ENCODE measurements at places on chromosomes 3 and 15.

- DNase-seq = no peak
Measured at GRCh38 chr3:141440942-141441341, 45.9 kb upstream of the RASA2 start.

DNA sequence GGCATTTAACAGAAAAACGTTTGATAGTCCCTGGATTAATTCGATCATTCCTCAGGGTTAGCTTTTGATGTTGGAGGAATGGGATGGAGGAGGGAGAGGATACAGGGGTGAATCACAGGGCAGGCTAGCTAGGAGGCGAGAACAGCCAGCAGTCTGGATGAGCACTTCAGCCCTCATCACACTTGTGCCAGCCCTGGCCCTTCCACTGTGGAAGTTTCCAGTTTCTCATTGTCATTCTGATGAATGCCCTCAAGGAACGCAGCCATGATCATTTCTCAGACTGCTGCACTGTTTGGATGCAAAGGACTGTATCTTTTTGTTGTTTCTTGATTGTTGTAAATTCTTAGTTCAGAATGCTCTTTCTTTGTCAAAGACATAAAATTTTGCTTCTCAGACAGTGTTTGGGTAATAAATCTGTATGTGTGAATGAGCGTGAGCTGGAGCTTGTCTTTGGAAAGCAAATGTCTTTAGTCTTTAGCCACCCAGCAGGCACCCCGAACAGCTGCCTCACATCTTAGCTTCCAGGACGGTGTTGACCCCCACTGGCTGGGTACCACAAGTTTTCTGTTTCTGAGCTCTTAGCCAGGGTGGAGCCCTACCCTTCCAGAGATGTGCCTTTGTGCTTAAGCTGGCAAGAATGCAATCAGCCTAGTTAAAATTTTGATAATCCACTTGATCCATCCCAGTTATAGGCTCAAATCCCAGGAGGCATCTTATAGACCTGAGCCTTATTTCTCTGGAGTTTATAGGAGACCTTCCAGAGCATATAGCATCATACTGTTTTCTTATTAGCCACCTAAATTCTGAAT is 121.1 kb downstream of the PDCD6IP start:
- DNase-seq = no peak

DNA sequence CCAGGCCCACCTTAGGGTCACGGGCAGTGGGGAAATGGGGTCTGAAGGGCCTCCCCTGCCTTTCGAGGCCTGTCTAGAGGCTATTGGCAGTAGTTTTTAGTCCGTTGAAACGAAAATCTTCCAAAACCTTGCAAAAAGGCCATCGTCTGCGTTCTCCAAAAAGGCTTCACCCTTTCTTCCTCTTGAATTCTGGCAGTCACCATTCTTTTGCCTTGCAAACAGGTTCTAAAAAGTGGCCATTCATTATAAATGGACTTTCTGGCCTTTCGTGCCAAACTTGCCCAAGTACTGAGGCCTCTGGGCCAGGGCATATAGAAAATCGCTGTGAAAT is 367 bp upstream of the TARS3 start:
- DNase-seq = no peak

- no peak for DNase-seq
Measured at GRCh38 chr3:33426068-33426467, 14.1 kb downstream of the UBP1 start.

DNA sequence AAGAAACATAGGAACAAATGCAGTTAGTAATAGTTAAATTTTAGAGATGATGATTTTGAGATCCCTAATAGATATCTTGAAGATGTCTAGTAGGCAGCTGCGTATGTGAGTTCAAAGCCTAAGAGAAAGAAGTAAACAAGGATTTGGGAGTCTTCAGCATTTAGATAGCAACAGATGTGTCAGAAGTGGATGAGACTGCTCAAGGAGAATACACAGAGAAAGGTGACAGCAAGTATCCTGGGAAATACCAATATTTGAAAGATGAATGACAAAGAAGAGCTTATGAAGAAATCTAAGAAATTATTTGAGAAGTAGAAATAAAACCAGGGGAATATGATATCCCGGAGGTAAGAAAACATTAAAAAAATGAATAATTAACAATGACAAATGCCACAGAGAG is 130.9 kb downstream of the PCCB start:
- DNase-seq = no peak

GRCh38 chr3:16395212-16395611 is 118.3 kb downstream of the RFTN1 start:
- DNase-seq = no peak

- DNase-seq = no peak
Measured at GRCh38 chr15:93049914-93050578, 39.0 kb downstream of the RGMA start.

DNA sequence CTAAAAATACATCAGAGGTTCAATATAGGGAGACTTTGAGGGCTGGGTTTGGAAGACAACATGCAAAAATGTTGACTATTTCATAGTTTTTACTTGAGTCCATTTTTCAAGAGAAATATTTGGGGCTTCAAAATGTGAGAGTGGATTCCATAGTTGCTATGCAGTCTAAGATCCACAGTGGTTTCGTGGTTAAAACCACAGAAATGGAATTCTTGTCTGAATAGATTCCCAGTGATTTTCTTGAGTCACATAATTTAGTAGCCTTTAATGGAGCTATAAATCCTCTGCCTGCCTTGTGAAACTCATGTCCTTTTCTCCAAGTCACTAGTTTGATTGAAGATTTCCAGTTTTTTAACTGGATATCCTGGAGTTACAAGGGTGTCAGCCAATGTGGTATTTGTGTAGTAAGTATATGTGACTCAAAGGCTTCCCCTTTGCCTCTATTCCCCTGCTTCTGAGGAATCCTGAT is 94.7 kb upstream of the RBMS3 start:
- DNase-seq = no peak

GRCh38 chr3:48634661-48635221 is 520 bp downstream of the SLC26A6 start:
- DNase-seq = no peak

DNA sequence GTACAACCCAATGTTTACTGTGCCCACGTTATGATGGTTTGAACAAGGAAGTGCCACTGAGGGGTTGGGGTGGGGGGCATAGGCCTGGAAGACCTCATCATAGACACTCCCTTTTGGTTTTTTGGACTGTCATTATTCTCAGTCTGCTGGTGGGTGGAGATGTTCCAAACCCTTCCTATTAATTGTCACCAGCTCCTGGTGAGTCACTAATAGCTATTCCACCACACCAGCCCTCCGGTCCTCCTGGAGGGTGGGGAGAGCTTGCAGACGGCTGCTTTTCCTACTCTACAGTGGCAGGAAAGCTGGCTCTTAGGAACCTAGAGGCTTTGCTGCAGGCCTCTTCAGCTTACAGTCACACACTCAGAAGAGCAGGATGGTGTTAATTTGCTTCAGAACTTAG is 9.0 kb upstream of the COPG1 start:
- DNase-seq = no peak

DNA sequence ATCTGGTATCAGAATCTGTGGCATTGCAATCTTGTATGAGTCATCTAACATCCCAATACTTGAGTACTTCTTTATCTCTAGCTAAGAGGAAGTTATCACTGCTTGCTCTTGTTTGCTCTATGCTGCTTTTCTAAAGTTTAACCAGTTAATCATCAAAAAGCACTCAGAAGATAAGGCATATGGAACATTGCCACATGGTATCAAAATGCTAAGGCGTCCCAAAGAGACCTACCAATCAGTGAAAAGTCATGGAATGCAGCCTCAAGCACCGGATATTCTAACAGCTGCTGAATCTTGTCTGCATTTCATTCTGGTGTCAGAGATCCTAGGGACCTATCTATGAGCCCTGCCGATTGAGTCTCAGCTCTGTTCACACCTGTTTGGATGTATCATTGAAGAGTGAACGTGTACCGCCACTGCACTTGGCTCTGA is 192.8 kb downstream of the ARPP21 start:
- DNase-seq = no peak

- DNase-seq = no peak
Measured at GRCh38 chr3:128402998-128403397, 63.7 kb downstream of the DNAJB8 start.

DNA sequence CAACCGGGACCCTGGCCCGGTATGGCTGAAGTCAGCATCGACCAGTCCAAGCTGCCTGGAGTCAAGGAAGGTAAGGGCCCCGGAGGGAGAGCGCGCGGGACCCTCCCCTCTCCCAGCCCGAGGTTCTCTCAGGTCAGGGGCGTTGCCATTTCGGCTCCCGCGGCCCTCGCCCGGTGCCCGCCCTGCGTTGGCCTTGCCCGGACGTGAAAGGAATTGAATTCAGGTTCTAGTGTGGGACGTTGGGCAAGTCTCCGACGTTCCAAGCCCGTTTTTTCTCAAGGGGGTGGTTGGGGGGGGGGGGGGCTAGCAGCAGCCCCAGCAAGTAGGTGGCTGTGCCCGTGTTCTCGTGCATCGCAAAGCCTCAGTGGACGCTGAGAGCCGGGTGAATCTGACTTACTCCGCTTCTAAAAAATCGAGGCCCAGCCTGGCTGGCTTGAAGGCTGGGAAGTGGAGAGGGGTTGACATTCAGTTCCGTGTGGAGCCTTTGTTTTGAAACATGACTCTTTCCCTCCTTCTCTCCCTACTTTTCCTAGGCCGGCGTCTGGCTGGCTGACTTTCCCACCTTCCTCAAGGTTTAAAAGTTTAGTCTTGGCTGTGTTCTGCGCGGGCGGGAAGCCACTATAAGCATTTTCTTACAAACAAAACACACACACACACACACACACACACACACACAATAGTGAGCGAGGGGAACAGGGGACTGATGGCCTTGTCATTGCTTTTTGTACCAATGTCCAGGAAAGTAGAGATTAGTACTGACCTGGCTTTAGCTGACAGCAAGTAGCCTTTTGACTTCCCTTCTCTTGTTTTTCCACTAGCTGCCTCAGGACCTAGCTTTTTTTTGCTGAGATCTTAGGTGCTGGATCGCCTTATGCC is at the start of gene UTS2B:
Gene UTS2B (minus strand): TSS at position 873 of the 876 bp plus-strand sequence. CDS start 48,337 bp downstream, outside the sequence.
- DNase-seq = no peak

DNA sequence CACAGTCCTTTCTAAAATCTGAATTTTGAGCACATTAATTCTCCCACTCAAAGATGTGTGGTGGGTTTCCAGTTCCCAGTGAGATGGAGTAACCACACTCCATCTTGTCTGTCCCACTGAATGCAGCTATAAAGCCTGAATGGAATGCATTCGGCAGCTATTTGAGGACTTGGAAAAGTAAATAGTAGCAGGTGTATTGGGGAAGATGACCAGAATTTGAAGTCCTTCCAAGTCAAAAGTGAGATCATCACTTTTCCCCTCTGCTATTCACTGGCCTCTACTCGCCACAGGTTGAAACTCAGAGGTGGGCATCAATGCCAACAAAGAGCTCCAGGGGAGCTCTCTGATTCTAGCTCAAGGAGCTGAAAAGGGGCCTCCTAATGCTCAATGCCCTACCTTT is 8.1 kb upstream of the GNB5 start:
- peak; percentile 46 for DNase-seq

DNA sequence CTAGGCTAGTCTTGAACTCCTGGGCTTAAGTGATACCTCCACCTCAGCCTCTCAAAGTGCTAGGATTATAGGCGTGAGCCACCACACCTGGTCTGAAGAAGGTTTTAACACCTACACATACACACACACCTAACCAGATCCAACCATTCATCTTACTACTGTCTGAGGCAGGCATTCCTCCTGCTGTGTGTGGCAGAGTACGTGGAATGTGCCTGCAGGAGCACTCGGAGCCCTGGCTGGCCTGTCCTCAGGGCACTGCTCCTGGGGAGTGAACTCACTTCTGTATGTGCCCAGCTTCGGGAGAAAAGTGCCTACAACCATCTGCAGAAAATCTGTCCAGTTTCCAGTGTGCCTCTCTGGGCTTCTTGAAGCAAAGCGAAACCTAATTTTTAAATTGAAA is 58.2 kb upstream of the LIMD1 start:
- no peak for DNase-seq

DNA sequence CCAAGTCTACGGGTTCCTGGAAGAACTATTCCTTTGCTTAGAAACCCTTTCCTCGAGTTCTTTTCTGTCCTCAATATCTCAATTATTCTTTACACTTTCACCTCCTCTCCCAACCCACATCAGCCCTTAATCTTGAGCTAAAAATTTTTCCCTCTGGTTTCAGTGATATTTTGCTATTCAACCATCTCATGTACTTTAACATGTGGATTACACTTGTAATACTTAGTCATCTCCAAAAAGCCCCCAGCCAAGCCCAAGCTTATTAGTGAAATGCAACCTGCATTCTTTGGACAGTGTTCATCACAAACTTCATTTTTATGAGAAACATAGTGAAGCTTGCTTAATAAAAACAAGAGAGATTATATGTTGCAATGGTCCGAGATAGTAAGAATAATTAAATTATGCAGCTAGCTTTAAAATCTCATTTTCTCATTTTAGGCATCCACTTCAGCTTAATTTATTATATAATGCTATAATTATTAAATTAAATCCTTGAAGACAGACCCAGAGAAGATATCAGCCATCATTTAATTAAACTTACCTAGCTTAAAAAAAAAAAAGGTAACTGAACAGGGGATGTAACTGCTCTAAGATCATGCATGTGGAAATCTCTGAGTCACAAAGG is 534.5 kb upstream of the TBL1XR1 start:
- no peak for DNase-seq

DNA sequence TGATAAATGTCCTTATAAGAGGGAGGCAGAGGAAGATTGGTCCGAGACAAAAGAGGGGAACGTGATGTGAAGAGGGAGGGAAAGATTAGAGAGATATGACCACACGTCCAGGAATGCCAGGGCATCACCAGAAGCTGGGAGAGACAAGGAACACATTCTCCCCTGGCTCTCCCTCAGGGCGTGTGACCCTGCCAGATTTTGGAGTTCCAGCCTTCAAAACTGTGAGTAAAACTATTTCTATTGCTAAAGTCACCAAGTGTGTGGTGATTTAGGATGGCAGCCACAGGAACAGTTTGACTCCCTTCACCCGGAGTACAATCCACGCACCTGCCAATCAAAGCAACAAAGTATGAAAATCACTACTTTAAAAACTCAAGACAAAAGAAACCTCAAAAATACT is 32.1 kb upstream of the TJP1 start:
- peak; percentile 67 for DNase-seq

DNA sequence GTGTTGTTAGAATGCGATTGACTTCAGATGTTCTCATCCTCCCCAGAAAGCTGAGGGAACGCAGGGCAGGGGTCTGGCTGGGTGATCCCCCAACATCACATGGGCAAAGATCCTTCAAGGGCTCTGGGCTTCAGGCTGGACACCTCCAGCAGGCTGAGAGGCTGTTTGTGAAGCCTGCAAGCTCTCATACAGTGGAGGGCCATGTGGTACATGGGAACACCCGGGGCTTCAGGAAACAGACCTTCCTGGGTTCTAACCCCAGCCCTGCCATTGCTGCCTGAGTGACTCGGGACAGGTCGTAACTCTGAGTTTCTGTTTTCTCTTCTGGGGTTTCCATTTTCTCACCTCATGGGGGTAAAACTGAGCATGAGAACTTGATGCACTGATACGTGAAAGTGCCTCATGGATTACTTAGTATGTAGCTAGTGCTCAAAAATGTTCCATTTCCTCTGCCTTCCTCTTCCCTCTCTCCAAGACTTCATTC is 81.2 kb downstream of the TLE3 start:
- no peak for DNase-seq

GRCh38 chr15:78425643-78426042 is 12.4 kb upstream of the IREB2 start:
- DNase-seq = no peak
